ENCODE measurements at places on chromosomes 7 and 10. TPM values are rescaled to one million over a fixed set of nuclear protein-coding genes. Genes with fewer than 3 reads are reported as not detected.

BAG3 gene
- 24.9 TPM for total RNA-seq

WNT16 gene
- 1.1 TPM for total RNA-seq

SLC39A12 gene
- not detected for total RNA-seq

PRKAR1B gene
- total RNA-seq: 26.1 TPM

HECW1 gene
- 1.4 TPM for total RNA-seq

RARRES2 gene
- total RNA-seq: 109 TPM

MRC1 gene
- total RNA-seq: 0.74 TPM

CPA2 gene
- 16.3 TPM for total RNA-seq

TACC2 gene
- 71.2 TPM for total RNA-seq

GRCh38 chr7:49776994-49777393, 3.6 kb downstream of the VWC2 start:
- peaks cover 73% of the 10 kb centered on the region for H3K27me3 ChIP-seq
- peaks cover 6% of the 10 kb centered on the region for H3K4me1 ChIP-seq
- DNase-seq: no peak
- H3K27ac ChIP-seq: no peak overlapping the region
- no peaks in the 10 kb centered on the region for H3K36me3 ChIP-seq

- H3K4me1 ChIP-seq: no peaks in the 10 kb centered on the region
- peak; percentile 72 for DNase-seq
- no peaks in the 10 kb centered on the region for H3K36me3 ChIP-seq
- H3K27ac ChIP-seq: no peak overlapping the region
- no peak overlapping the region for H3K4me3 ChIP-seq
Measured at GRCh38 chr7:65722361-65722792, 150.5 kb upstream of the VKORC1L1 start.

DNA sequence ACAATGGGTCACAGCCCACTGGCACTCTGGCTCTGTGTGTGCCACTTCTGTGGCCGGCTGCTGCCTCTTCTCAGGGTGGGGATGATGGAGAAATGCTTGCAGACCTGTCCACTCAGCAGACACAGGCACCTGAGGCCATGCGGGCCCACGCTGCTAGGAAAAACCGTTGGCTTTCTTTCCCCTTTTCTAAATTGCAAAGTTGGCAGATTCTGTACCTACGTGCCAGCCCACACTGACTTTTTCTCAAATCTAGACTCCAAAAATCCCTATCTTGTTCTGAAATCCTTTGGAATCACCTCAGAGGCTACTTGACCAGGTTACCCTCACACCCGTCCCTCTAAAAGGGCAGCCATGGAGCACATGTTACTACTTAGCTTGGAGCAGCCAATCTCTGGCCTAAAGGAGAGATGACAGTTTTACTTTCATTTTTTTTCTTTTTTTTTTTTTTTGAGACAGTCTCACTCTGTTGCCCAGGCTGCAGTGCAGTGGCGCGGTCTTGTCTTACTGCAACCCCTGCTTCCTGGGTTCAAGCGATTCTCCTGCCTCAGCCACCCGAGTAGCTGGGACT, 99.4 kb downstream of the RNF216 start:
- DNase-seq: no peak
- peaks cover 9% of the 10 kb centered on the region for H3K36me3 ChIP-seq
- no peak overlapping the region for H3K27ac ChIP-seq
- H3K4me1 ChIP-seq: peaks cover 42% of the 10 kb centered on the region

GRCh38 chr7:134623193-134623592, 23.5 kb upstream of the BPGM start:
- no peak overlapping the region for H3K27ac ChIP-seq
- no peak overlapping the region for H3K4me3 ChIP-seq
- H3K4me1 ChIP-seq: no peaks in the 10 kb centered on the region
- H3K36me3 ChIP-seq: no peaks in the 10 kb centered on the region

DNA sequence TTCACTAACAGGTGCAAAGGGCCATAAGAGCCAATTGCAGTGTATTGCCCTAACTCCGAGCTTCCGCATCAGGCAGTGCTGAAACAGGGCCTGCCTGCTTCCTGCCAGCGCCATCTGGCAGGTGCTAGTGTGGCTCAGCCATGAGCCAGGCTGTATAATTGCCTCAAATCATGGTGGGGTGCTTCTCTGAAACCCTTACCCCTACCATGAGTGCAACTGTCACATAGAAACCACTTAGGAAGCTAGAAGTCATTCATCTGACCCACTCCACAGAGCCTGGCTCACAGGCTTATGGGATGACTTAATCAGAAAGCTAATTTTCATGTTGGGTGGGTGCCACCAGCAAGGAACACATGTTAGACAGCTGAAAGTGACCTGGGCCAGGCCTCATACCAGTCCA, 133.3 kb upstream of the LAMB4 start:
- H3K36me3 ChIP-seq: peaks cover 4% of the 10 kb centered on the region
- no peak overlapping the region for H3K27ac ChIP-seq
- DNase-seq: no peak
- no peaks in the 10 kb centered on the region for H3K27me3 ChIP-seq

GRCh38 chr7:40301486-40302068, 166.8 kb downstream of the SUGCT start:
- H3K36me3 ChIP-seq: no peaks in the 10 kb centered on the region
- H3K4me3 ChIP-seq: no peak overlapping the region
- no peaks in the 10 kb centered on the region for H3K4me1 ChIP-seq
- H3K27me3 ChIP-seq: no peaks in the 10 kb centered on the region

DNA sequence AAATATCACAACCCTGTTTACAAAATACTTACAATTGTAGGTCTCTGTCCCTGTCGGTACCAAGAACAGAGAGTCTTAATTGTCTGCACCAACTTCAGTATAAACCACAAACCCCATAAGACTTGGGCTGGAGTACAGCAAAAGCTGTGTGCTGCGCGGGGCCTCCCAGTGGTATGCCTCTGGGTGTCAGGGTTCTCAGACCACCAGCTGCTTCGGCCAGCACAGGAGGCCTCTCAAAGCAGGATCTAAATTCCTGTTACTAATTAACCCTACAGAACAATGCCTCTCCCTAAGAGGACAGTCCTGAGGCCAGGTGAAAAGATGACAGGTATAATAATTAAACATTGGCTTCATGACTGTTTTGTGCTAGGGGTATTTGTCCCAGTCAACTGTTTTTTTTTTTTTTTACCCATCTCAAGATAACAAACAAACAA, 957 bp upstream of the SVIL start:
- no peak for DNase-seq
- H3K27me3 ChIP-seq: no peaks in the 10 kb centered on the region
- H3K27ac ChIP-seq: peak overlapping the region; percentile 85
- peaks cover 38% of the 10 kb centered on the region for H3K4me1 ChIP-seq

DNA sequence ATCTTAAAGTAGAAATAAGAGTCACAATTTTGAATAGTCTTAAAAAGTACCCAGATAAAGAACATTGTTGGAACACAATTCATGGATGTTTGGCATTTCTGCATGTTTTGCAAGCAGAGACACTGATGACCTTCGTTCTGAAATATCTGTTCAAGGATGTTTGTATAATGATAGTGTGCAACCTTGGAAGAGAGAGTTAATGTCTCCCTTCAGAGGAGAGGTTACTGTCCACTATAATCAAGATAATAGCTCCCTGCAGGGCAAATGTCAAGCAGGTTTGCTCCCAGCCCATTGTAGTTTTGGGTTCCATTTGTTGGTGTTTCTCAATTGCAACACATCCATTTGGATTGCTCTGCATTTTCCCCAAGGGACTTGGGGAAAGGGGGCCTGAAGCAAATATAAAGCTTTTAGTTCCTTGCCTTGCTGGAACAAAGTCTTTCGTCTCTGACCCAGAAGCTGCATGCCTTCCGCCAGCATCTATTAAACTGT, 45.2 kb downstream of the COL1A2 start:
- H3K27me3 ChIP-seq: no peaks in the 10 kb centered on the region
- H3K27ac ChIP-seq: no peak overlapping the region
- DNase-seq: no peak
- H3K4me3 ChIP-seq: no peak overlapping the region
- H3K4me1 ChIP-seq: peaks cover 30% of the 10 kb centered on the region

DNA sequence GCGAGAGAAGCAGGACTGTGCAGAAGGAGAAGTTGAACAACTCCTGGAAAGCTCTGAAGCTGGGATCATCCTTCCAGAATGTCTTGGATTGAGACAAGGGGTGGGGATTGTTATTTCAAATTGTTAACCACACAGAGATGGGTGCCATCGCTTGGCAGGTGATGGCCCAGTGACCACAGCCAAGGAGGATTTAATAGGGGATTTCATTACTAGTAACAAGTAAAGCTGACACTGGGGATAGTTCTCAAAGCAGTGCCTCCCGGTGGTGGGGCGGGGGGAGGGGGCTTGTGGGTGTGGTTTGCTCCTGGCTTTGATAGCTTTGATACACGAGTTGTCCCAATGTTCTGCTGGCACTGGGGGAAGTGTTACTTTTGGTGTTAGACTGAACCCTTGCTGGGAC, 59.2 kb downstream of the ZNF503 start:
- no peaks in the 10 kb centered on the region for H3K36me3 ChIP-seq
- H3K4me3 ChIP-seq: no peak overlapping the region
- H3K27ac ChIP-seq: no peak overlapping the region
- H3K4me1 ChIP-seq: peaks cover 6% of the 10 kb centered on the region
- DNase-seq: no peak
- peaks cover 4% of the 10 kb centered on the region for H3K27me3 ChIP-seq

All from type B pancreatic cell (in vitro differentiated cells).